ENCODE measurements at places on chromosomes 16 and 17. TPM values are rescaled to one million over a fixed set of nuclear protein-coding genes. Genes with fewer than 3 reads are reported as not detected.

LRRC59 gene
- 44.6 TPM for total RNA-seq

CD300H gene
- total RNA-seq, result 0.79 TPM

GRB2 gene
- 41.7 TPM for total RNA-seq

COX6A2 gene
- 16.3 TPM for total RNA-seq

EPOP gene
- total RNA-seq, result 0.49 TPM

Measured in skin of body (tissue), 3 donors.